ENCODE measurements at places on chromosomes 7 and 10.

- no peak overlapping the region for H3K4me3 ChIP-seq
- no peak for DNase-seq
- H3K27ac ChIP-seq, result peak overlapping the region; percentile 82
Observed at GRCh38 chr7:49295146-49295545, 370.8 kb downstream of the CDC14C start.

DNA sequence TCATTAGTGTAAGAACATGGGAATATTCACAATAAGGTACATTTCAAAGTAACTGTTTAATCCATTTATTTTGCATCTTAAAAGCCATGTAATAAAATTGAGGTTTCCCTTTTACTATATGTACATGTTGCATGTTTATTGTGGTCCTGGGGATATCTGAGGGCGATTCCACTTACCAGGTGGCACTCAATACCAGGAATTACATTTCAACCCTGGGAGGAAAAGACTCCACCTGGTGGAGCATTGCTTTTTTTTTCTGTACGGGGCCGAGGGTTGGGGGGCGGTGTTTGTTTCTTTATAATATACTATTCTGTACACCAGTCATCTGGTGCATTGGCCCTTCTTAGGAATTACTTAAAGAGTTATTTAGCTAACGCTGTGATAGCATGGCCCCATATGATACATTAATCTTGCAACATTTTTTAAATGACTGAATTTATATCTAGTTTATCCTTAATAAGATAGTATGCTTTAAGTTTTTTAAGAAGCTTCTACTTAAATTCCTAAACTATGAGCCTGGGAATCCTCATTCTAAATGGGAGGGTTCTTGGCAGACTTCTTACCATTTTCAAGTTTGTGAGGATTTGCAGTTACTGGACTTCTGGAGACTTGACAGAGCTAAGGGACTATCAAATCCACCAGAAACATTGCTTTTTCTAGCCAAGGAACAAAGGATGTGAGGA lies 7.2 kb upstream of the HGF start:
- no peak overlapping the region for H3K4me3 ChIP-seq
- no peak for DNase-seq
- H3K27me3 ChIP-seq, result peaks cover 6% of the 10 kb centered on the region
- no peaks in the 10 kb centered on the region for H3K36me3 ChIP-seq
- H3K27ac ChIP-seq, result no peak overlapping the region
- no peaks in the 10 kb centered on the region for H3K4me1 ChIP-seq

DNA sequence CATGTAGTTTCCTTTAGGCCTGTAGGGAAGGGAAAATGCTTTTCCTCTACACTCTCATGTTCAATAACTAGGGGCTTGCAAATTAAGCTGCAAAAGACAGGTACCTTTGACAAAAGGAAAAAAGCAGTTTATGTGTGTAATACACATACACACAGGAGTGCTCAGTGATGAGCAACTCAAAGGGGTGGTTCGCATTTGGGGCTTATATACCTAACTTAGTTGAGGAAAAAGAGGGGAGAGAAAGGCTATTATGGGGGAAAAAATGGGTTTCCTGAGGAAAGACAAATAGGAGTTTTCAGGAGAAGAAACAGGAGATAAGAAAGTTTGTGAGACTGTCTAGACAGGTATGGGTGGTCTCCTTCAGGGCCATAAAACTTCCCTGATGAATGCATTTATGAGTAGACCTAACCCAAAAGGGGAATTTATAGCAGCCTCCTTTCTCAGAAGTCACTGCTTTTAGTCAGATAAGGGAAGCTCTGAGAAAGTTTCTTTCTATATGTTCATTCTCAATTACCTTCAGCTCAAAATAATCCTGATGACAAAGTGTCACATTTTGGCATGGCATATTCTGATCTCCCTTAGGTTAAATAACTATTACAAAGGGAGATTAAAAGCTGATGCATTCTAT lies 55.2 kb upstream of the EZH2 start:
- DNase-seq, result no peak
- H3K27ac ChIP-seq, result no peak overlapping the region
- H3K36me3 ChIP-seq, result no peaks in the 10 kb centered on the region
- no peak overlapping the region for H3K4me3 ChIP-seq

DNA sequence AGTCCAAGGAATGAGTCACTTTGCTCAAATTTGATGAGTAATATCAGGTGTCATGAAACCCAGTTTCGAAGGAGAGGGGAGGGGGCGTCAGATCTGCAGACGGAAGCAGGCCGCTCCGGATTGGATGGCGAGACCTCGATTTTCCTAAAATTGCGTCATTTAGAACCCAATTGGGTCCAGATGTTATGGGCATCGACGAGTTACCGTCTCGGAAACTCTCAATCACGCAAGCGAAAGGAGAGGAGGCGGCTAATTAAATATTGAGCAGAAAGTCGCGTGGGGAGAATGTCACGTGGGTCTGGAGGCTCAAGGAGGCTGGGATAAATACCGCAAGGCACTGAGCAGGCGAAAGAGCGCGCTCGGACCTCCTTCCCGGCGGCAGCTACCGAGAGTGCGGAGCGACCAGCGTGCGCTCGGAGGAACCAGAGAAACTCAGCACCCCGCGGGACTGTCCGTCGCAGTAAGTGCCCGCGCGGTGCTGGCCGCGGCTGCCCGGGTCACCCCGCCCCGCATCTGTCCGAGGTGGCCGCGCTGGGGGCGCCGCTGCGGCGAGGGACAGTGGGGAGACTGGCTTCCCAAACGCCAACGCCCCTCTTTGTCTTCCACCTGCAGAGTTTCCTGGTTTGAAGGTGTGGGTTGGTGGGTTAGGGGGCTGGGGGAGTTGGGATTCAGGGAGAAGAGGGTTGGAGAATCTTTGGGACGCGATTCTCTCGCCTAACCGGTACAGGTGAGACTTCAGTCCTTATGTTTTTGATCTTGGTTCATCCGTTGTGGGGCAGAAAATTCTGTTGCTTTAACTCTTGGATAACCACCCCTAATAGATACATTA lies at the start of gene TAC1:
Gene TAC1, plus strand, starts transcription at position 351 of the 829 bp plus-strand sequence. CDS start 527 bp downstream, outside the sequence.
- no peak for DNase-seq
- no peak within 1 kb of the TSS for H3K4me3 ChIP-seq
- H3K36me3 ChIP-seq, result no peaks in the 10 kb centered on the region

DNA sequence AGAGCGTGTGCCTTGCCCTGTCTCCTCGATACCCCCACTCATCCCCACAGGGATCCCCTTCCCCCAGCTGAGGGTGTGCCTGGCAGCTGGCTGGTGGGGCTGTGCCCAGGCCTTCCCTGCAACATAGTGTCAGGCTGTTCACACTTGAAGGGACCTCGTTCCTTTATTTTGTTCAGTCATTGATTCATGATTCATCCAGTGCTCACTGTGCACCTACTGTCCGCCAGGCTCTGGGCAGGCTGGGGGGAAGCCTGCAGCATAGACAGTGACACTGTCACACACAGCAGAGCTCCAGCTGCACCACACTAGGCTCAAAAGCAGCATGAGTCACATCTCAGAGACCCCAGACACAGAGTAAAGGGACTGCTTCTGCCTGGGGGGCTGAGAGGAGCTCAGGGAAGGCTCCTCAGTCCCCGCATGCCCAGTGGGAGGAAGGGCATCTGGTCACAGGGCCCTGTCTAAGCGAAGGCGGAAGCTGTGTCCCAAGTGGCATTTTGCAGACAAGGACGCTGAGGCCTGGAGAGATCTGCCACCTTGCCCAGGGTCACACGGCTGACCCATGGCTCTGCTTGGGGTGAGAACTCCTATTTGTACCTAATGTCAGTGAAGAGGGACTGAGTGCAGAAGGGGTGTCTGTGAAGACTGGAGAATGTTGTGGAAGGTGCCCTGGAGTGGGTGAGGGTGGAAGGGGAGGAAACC lies 27.9 kb downstream of the CDH23 start:
- H3K4me3 ChIP-seq, result no peak overlapping the region
- DNase-seq, result no peak
- no peaks in the 10 kb centered on the region for H3K4me1 ChIP-seq
- H3K27ac ChIP-seq, result no peak overlapping the region

GRCh38 chr7:109821156-109821555 lies 1251.5 kb downstream of the DNAJB9 start:
- H3K4me1 ChIP-seq, result no peaks in the 10 kb centered on the region
- H3K36me3 ChIP-seq, result no peaks in the 10 kb centered on the region
- no peaks in the 10 kb centered on the region for H3K27me3 ChIP-seq
- H3K4me3 ChIP-seq, result no peak overlapping the region
- H3K27ac ChIP-seq, result no peak overlapping the region

DNA sequence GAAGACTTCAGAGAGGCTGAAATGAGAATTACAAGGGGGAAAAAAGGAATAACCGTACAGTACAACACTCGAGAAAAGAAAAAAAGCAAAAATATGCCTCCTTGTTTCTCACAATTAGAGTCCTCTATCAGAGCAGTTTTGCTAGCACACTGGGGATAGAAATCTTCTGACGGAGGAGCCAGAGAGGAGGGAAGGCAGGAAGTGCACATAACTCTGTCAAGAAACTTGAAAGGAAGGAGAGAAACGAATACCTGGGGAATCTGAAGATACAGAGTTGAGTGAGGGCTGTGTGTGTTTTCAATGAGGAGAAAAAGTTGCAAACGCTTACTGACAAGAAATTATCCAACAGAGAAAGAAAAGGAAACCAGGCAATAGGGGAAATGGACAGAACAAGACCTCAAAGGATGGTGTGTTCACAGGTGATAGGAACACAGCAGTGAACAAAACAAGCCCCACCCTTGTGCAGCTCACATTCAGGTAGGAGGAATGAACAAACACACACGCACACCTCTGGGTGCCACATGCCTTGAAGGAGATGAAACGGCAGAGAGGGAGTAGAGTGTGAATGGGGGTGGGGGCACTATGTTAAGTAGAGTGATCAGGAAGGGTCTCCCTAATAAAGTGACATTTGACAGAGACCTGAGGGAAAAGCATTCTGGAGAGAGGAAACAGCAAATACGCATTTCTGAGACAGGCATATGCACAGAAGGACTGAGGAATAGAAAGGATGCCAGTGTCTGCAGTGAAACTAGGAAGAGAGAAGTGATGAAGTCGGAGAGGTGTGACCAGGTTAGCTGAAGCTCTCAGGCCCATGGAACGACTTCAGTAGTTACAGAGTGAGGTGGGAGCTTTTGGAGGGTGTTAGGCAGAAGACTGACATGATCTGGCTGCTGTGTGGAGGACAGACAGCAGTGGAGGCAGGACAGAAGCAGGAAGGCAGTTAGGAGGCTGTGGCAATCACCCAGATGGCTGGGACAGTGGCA lies 46.7 kb upstream of the SPOCK2 start:
- peaks cover 19% of the 10 kb centered on the region for H3K36me3 ChIP-seq
- H3K27ac ChIP-seq, result no peak overlapping the region

- no peak overlapping the region for H3K27ac ChIP-seq
- no peaks in the 10 kb centered on the region for H3K27me3 ChIP-seq
- H3K4me3 ChIP-seq, result no peak overlapping the region
- no peaks in the 10 kb centered on the region for H3K36me3 ChIP-seq
- DNase-seq, result no peak
Observed at GRCh38 chr7:132183781-132184380, 392.4 kb downstream of the PLXNA4 start.

GRCh38 chr10:102779680-102780526 lies 36.2 kb downstream of the WBP1L start:
- H3K27me3 ChIP-seq, result no peaks in the 10 kb centered on the region
- no peaks in the 10 kb centered on the region for H3K36me3 ChIP-seq
- peak overlapping the region; percentile 98 for H3K27ac ChIP-seq
- H3K4me3 ChIP-seq, result no peak overlapping the region
- H3K4me1 ChIP-seq, result peaks cover 79% of the 10 kb centered on the region

- H3K4me1 ChIP-seq, result no peaks in the 10 kb centered on the region
- no peak overlapping the region for H3K4me3 ChIP-seq
- no peak overlapping the region for H3K27ac ChIP-seq
- no peak for DNase-seq
- no peaks in the 10 kb centered on the region for H3K36me3 ChIP-seq
Observed at GRCh38 chr10:133438711-133439273, 14.4 kb upstream of the SPRN start.

DNA sequence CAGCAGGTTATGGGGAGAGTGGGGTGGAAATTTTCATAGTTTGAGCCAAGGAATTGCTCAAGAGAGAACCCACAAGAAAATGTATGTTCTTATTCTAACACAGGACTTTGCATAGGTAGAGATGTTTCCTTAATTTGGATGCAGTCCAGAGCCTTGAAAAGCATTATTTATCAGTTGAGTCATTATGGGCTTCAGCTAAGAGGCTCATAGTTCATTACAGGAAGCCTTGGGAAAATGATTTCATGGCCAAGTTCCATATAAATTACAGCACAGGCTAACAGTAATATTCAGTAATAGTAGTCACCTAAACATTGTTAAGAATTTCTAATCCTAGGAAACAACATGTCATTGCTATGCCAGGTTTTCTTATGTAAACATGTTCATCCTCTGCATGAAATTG lies 131.1 kb upstream of the PTPRZ1 start:
- no peak overlapping the region for H3K4me3 ChIP-seq
- H3K36me3 ChIP-seq, result no peaks in the 10 kb centered on the region
- DNase-seq, result no peak

DNA sequence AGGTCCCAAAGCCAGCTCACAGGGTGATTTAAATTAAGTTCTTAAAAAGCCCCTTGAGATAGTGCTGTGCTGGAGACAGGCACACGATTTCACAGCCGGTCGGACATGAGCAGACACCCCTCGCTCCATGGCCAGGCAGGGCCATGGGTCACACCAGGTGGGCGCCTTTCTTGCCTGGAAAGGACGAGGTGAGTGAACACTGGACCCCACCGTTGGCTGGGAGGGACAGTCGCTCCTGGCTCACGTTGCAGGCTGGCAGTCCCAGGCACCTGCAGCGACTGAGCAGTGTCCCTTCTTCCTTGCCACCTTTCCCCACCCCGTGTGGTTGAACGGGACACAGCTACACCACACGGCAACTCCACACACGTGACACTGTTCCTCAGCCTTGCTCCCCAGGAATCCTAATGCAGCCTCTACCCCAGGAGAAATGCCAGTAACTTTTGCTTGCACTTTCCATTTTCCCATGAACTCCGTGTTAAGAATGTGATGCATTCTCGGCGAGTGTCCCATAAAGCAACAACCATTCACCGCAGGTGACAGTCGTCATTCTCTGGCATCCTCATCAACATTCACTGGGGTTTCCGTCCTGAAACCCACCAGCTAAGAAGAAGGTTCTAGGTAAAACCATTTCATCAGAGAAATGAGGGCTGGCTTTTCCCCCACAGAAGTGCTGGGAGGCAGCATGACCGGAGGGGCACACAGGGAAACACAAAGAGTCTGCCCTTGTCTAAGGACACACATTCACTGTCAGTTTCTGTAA lies 217.4 kb downstream of the ZMYND11 start:
- DNase-seq, result no peak
- no peaks in the 10 kb centered on the region for H3K4me1 ChIP-seq
- no peaks in the 10 kb centered on the region for H3K36me3 ChIP-seq
- no peaks in the 10 kb centered on the region for H3K27me3 ChIP-seq
- no peak overlapping the region for H3K4me3 ChIP-seq

GRCh38 chr10:69739634-69740033 lies 62.1 kb upstream of the COL13A1 start:
- no peaks in the 10 kb centered on the region for H3K4me1 ChIP-seq
- H3K36me3 ChIP-seq, result no peaks in the 10 kb centered on the region
- H3K4me3 ChIP-seq, result no peak overlapping the region
- no peaks in the 10 kb centered on the region for H3K27me3 ChIP-seq
- DNase-seq, result no peak

GRCh38 chr10:19970717-19971116 lies 154.5 kb downstream of the PLXDC2 start:
- H3K27me3 ChIP-seq, result no peaks in the 10 kb centered on the region
- no peak for DNase-seq
- H3K36me3 ChIP-seq, result no peaks in the 10 kb centered on the region
- no peaks in the 10 kb centered on the region for H3K4me1 ChIP-seq

Measured in RWPE2 (cell line).